ENCODE measurements at places on chromosomes 1 and 21.

DNA sequence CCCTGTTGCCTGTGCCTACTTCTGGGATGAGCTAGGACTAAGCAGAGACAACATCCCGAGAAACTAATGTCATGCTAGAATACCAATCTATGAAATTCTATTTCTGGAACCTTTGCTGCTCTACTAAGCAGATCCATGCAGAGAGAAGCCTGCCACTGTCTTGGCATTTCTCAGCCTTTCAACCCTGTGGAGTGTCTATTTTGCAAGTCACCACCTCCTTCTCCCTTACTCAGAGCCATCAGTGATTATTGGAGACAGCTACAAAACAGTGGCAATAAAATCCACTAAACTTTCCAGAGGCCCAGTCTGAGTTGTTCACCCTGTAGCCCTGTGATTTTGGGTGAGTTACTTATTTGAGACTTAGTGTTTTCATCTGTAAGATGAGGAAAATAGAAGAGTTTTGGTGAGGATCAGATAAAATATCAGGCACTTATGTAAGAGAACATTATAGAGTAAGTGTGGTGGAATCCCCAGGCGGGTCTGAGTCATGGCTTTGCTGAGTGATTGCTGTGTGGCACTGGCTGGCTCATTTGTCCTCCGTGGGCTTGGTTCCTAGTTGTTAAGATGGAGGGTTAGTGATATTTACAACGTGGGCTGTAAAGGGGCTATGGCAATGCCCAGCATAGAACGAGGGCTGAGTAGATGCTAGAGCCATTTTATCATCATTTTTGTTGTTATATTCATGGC, 61.1 kb downstream of the FMN2 start:
- no peak for DNase-seq

DNA sequence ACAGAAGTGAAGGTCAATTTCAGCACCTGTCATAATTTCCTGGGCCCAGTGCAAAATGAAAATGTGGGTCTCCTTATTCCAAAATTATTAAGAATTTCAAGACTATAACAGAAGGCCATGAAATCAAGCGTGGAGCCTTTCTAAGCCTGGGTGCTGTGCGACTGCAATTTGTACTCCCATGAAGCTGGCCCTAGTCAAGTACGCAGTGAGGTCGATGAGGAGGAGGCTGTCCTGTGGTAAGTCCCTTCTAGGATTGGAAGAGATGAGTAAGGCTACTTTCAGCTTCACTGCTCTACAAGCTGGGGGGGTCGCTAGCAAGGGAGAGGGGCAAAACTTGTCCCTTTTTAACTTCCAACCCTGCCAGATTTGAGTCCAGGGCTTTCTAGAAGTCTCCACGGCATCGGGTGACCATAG, 410 bp upstream of the NUDC start:
- no peak for DNase-seq

- DNase-seq = no peak
Measured at GRCh38 chr1:197510691-197511378, 242.8 kb downstream of the CRB1 start.

- no peak for DNase-seq
Measured at GRCh38 chr1:206133751-206134415, 16.7 kb upstream of the AVPR1B start.

- no peak for DNase-seq
Measured at GRCh38 chr1:66777831-66778230, 23.2 kb downstream of the INSL5 start.

DNA sequence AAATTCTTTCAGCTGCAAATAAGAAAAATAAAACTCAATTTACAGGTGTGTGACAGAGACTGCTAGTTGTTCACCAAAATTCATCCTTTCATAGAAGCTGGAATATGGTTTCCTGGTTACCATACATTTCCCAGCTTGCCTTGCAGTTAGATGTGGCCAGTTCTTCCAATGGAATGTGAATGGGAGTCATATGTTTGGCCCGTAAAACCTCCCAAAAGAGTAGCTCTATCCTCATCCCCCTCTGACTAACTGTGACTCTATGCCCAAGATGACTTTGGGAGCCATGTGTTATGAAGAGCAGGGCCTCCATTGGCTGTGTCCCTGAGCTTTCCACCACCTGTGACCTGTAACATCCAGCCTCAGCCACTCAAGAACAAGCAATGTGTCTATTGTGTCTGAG, 90.6 kb upstream of the NGF start:
- DNase-seq = no peak

DNA sequence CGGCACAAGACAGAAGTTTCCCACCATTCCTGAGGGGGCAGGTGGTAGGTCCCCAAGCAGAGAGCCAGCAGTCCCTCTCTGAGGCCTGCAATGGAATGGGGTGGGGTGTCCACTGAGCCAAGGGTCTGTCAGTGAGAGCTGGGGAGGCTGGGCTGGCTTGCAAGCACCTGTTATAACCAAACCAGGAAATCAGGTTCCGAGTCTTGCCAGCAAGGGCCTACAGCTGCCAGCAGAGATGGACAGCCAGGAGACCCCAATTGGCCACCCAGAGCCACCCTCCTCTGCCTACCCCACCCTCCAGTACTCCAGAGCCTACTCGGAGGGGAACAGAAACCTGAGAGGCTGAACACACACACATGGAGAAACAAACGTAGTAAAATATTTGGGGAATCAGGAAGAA, 32.2 kb downstream of the PSEN2 start:
- no peak for DNase-seq

All from stimulated activated CD4-positive, alpha-beta T cell treated with anti-CD3 and anti-CD28 coated beads, TNF-alpha, amount 100 ng/mL, for 1 hour (primary cell).